Activated effector memory CD4-positive, alpha-beta T cell treated with Interleukin-2 at 50 U/mL for 16 hours (primary cell): ENCODE measurements at places on chromosomes 13 and 19.

GRCh38 chr19:41299755-41300089, 10.2 kb upstream of the CCDC97 start:
- no peak for DNase-seq

DNA sequence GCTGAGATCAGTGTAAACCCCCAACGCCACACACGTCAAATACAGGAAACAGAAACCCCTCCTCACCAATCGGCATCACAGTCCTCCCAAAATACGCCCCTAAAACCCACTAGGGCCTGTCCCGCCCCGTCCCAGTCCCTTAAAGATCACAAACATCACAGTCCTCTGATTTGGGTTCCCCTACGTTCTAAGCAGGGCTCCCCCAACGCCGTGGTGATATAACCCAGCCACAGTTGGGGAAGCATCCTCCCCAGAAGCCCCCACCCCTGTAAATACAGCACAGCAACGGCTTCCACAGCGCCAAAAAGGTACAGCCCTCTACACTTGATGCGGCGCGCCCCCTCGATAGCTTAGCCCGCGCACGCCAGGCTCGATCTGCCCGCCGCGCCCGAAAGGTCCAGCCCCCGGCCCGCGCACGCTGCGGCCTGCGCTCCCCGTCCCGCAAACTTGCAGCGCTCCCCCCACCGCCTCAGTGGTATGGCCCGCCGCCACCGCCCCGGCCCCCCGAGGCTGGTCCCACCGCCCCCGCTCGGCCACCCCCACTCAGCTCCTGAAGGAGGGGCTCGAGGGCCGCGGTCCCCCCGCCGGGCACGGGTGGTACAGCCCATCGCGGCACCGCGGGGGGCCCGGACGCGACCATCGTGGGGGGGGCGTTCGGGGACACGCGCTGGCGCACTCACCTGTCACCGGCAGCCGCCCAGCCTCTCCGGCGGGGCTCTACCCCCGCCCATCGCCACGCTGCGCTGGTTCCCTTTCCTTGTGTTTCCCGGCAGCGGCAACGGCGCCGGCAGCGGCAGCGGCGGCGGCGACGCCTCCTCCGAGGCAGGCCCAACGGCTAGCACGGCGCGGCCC, at the start of gene AKT2:
TSS of gene AKT2 (minus strand) at position 845 of the 852 bp plus-strand sequence. CDS start 20,078 bp downstream, outside the sequence.
- DNase-seq, result no peak

DNA sequence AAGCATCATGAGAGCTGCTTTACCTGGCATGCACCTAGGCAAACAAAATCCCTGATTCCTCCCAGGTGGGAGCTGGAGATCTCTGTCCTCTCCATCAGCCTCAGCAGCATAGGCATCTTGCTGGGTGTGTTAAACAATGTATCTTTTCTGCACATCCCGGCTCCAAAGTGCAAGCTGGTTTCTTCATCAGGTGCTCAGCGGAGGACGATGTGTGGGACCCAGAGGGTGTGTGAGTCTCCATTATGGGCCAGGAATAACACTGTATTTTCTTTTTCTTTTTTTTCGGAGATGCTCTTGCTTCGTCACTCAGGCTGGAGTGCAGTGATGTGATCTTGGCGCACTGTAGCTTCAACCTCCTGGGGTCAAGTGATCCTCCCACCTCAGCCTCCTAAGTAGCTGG, 9.9 kb downstream of the CNFN start:
- DNase-seq, result no peak

DNA sequence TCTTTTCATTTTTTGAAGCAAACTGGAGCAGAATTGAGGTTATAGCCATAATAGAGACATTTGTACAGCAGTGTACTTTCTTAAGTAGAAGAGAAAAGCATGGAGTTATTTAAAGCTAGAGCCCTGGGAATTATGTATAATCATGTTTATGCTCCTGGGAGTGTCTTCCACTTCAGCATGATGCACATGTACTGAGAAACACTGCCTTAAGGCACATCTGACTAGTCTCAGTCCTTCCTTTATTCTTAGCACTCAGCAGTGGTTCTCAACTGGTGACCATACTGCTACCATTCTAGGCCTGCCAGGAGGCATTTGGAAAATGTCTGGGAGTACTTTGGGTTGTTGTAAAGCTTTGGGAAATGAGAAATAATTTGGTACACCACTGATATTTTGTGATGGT, 45.8 kb downstream of the VWA8 start:
- DNase-seq, result no peak

GRCh38 chr13:27259831-27260230, 8.5 kb downstream of the RPL21 start:
- no peak for DNase-seq

GRCh38 chr13:98444381-98444780, 132.5 kb downstream of the STK24 start:
- DNase-seq, result no peak

GRCh38 chr13:90738881-90739280, 608.6 kb upstream of the MIR17HG start:
- no peak for DNase-seq

DNA sequence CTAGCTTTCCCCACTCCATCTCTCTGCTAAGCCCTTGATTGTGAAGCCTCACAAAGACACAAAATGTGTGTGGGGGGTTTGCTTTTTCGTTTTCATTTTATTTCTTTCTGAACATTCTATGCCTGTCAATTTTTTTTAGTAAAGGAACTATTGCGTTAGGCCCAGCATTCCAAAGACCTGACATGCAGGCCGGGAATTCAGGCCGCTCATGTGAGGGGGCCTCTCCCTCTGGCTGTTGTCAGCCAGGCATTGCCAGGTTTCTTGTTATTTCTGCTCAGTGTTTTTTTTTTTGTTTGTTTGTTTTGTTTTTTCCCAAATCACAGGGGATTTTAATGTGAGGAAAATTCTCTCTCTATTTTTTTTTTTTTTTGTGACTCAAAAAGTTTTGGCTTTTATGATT, 10.3 kb upstream of the MEDAG start:
- no peak for DNase-seq

- no peak for DNase-seq
Observed at GRCh38 chr13:28145049-28145448, 6.7 kb downstream of the PAN3 start.

DNA sequence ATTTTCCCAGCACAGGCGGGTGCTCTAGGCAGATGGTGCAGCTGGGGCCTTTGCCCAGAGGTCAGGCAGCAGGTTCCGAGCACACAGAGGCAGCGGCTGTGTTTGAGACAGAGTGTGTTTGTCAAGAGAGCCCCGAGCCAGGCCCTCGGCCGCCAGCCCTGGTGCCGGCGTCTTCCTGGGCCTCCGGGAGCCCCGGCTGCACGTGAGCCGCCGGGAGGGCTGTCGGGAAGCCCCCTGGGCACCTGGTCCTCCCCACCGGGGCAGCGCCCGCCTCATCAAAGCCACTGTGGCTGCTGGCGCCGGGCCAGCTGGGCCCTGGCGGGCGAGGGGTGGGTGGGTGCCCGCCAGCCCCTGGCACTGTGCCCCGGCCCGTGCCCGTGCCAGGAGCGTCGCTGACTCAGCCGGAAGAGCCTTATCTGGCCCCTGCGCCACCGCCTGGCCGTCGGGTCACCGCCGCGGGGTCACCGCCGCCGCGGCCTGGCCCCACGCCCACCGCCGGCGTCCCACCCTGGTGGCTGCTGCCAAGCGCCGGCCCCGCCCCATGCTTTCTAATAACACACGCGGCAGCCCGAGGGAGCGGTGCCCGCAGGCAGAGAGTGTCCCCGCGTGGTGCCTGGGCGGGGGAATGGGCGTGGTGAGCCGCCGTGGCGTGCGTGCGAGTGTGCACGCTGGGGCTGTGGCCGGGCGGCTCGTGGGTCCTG, 14.9 kb downstream of the ARID3A start:
- peak; percentile 69 for DNase-seq

DNA sequence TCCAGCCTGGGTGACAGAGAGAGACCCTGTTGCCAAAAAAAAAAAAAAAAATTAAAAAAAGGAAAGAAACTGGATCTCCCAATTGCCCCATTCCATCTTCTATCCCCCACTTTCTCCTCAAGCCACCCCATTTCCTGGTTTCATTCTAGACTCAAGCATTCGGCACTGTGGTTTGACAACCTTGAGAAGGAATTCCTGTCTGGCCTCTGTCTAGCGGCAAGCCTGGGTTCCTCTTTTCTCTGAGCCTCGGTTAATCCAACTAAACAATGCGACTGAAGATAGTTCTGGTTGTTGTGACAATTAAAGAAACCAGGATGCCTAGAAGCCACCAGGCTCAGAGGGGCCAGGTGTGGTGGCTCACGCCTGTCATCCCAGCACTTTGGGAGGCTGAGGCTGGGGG, 3.3 kb upstream of the C3 start:
- DNase-seq, result no peak

GRCh38 chr19:38718747-38719543, 25.3 kb downstream of the CAPN12 start:
- no peak for DNase-seq

- no peak for DNase-seq
Observed at GRCh38 chr13:78589206-78589605, 14.1 kb downstream of the POU4F1 start.

DNA sequence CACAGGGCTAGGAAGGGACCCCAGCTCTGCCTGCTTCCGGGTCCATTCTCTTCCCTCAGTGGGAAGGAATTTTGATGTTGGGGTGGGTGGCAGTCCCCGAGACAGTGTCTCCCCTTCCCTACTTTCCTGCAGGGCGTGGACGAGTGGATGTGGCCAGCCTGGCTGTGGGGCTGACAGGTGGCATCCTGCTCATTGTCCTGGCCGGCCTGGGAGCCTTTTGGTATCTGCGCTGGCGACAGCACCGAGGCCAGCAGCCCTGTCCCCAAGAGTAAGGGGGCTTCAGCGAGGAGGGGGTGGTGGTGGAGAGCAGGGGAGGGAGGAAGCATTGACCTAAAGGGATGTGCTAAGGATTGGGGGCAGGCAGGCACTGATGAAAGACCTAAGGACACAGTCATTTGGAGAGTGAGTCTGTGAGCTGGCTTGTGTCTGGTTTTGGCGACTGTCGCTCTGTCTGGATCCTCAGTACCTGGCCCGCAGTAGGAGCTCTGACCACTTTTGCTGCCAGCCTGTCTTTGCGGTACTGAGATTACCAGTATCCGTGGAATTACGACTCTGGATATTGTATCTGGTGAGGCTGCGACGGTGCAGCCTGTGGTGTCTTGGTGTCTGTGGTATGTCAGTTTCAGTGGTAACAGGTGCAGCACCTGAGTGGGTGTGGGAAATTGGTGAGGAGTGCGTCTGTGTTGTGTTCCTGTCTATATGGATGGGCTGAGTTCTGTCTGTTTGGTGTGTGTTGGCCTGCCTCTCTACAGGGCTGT, 2.4 kb upstream of the PRR12 start:
- DNase-seq, result no peak

DNA sequence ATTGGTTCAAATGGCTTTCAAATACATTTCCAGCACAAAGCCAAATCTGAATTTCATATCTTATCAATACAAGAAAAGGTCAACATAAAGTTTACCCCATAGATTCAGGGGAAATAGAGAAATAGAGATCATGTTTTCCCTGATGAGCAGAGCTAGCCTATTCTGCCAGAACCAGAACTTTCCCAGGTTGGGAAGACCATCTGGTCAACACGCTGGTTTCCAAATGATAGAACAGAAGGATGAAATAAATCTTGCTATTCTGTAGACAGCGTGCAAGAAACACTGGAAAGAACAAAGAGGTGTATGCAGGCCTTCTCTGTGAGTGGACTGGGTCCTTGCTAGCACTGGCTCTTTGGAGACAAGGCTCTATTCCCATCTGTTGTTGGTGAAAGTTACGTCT, 350.6 kb downstream of the NDFIP2 start:
- no peak for DNase-seq

GRCh38 chr19:31351056-31351854, 2.0 kb upstream of the TSHZ3 start:
- DNase-seq, result no peak

DNA sequence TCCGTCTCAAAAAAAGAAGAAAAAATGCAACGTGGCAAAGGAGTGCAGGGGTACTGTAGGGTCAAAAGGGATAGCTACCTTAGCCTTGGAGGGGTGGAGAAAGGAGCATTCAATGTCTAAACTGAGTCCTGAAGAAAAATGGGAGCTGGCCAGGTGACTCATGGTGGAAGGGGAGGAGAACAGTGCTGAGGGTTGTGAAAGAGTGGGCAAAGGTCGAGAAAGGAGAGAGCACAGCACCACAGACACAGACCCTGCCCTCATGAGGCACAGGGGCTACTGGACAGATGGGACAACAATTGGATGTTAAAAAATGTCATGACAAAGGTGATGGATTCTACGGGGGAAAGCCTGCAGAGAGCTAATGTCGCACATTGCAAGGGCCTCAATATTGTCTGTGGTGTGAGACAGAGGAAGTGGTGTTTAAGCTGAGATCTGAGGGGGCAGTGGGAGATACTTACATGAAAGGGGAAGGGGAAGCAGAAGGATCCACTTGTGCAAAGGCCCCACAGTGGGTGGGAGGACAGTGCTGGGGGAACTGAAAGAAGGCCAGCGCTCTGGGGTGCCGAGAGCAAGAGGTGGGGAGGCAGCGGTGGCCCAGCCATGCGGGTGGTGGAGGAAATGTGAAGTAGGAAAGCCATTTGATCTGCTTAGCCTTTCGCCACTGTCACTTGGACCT, 42.9 kb upstream of the URAD start:
- DNase-seq, result no peak

DNA sequence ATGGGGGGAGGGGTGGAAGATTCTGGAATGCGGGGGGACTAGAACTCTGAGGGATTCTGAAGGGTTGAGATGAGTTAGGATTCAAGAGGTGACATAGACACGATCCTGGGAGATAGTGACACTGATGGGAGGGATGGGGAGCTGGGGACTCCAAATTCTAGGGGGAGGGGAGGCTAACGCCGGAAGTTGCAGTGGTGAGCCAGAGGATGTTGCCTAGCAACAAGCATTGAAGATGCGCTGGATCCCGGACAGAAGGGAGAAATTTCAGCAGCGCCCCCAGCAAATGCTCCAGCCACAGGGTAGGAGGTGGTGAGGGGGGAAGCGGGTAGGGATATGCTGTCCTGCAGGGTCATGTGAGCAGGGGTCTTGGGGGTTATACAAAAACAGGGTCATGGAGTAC, 6.9 kb upstream of the LTBP4 start:
- DNase-seq, result no peak

- DNase-seq, result no peak
Observed at GRCh38 chr13:40619479-40619814, 47.0 kb downstream of the FOXO1 start.
